ENCODE measurements at places on chromosomes 3 and 15.
A peak's percentile ranks its signal among the peaks of the same experiment; 100 is the strongest.

GRCh38 chr15:65646486-65646885 is 24.7 kb downstream of the SLC24A1 start:
- DNase-seq, result no peak

GRCh38 chr3:154130540-154130939 is 9.3 kb downstream of the ARHGEF26 start:
- no peak for DNase-seq

GRCh38 chr3:4841225-4841624 is 138.0 kb upstream of the BHLHE40 start:
- no peak for DNase-seq

GRCh38 chr15:101579631-101580163 is 72.5 kb downstream of the TM2D3 start:
- DNase-seq, result no peak

DNA sequence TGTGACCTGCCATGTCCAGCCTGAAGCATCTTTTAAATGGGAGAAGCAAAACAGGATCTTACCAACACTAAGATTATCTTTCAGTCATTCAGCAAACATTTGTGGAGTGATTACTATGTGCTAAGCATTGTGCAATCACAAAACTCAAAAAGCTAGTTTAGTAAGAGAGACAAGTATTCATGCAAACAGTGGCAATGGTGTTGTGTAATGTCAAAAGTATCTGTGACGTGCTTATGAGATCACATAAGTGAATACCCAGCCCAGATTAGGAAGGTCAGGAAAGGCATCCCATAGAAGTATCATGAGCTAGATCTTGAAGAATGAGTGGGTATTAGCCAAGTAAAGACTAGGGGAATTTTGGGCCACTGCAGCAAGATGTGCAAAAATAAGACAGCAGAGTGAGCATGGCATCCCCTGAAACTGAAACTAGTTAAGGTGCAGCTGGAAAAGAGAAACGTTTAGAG is 32.1 kb downstream of the SEC62 start:
- DNase-seq, result no peak

- no peak for DNase-seq
These were observed 176.3 kb downstream of the ZMAT3 start for GRCh38 chr3:178895178-178895789.

DNA sequence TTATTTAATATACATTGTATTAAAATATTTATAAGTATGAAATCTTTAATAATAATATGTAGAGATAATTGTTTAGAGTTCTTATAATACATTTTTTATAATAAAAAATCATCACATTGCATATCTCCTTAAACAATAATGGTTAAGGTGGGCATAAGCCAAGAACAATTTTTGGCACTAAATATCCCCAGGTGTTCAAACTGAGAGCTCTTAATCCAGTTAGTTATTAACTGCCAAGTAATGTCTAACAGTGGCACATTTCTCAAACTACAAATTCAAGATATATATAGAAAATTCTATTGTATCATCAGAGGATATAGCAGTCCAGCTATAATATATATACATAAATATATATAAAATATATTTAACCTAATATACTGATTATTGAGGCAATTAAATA is 680.8 kb downstream of the SI start:
- DNase-seq, result no peak

DNA sequence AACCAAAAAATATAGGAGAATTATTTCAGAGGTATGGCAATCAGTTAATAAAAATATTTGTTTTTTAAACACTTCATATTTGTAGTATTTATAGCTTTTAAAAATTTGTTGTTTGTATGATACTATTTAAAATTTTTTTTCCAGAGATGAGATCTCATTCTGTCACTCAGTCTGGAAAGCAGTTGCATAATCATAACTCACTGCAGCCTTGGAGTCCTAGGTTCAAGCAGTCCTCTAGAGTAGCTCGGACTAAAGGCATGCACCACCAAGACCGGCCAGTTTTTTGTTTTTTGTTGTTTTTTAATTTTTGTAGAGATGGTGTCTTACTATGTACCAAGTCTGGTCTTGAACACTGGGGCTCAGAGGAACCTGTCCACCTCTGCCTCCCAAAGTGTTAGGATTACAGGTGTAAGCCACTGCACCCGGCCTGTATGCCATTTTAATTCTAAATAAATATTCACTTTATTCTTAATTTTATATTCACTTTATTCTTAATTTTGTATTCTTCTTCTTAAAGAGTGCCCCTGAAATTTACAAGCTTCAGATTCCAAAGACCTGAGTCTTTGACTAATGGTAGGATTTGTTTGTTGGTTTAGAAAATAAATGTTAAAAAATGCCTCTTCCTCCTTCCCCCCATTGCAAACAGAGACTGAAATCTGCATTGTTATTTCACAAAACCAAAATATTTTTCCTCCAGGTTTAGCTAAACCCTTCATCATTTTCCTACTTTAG is 9.4 kb downstream of the TGFBR2 start:
- DNase-seq, result no peak

- DNase-seq, result no peak
These were observed 23.6 kb downstream of the SERPINI2 start for GRCh38 chr3:167450195-167450594.

DNA sequence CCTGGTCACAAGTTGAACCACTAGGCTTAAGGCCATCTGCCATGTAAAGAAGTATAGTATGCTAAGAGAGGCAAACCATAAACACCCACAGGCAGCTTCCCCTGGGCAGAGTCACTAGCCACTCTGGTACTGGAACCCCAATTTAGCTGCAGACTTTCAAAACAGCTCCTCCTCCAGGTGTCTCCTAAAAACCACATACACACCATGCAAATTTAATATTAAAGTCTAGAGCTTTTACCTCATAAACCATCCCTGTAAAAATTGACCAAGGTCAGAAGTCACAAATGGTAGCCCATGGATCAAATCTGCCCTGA is 99.1 kb upstream of the STT3B start:
- no peak for DNase-seq

GRCh38 chr15:27486051-27486450 is 515.1 kb downstream of the GABRG3 start:
- DNase-seq, result no peak

- DNase-seq, result no peak
These were observed 2.7 kb downstream of the SST start for GRCh38 chr3:187667526-187667925.

- no peak for DNase-seq
These were observed 29.7 kb downstream of the ZBBX start for GRCh38 chr3:167350245-167350862.

DNA sequence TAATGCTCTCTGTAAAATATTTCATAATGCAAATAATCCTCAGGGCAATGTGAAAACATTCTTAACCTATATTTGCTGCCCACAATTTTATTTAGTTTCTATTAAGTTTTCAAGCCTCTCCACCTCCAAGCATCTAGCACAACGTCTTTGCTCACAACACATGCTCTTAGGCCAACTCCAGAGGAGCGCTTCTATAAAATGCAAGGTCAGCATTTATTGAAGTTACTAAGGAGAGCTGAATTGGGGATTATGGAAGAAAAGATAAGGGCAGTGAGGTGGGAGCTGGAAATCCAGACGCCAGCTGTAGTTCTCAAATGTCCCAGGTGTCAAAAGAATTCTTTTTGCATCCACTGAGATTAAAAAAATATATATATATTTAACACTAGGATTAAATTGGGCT is 996 bp downstream of the RABL3 start:
- no peak for DNase-seq

GRCh38 chr3:8519774-8520448 is 18.3 kb downstream of the LMCD1 start:
- DNase-seq, result no peak

DNA sequence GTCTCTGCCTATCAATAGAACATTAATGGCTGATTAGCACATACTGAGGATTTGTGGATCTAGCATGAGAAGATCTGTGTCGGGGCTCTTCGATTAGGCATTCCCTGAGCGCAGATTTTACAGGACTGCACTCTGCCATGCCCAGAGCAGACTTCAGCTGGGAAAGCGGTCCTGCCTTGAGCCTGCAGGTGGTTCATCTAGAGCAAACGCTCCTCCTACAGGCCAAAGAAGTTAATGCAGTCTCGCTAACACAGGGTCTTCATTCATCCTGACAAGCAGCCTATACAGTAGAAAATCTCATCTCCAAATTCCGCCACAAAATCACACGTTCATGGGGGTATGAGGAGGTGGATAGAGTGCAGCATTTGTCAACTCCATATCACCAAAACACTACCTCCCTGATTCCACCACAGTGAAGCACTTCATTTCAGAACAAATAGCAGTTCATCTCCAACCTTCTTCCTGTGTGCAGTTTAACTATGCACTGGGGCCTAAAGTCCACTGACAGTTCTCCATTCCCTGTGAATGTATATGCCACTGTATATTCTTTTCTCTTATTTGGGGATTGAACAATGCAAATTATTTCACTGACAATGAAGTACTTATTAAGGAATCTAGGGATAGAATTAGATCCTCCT is 405.8 kb downstream of the IGSF11 start:
- peak; percentile 58 for DNase-seq

DNA sequence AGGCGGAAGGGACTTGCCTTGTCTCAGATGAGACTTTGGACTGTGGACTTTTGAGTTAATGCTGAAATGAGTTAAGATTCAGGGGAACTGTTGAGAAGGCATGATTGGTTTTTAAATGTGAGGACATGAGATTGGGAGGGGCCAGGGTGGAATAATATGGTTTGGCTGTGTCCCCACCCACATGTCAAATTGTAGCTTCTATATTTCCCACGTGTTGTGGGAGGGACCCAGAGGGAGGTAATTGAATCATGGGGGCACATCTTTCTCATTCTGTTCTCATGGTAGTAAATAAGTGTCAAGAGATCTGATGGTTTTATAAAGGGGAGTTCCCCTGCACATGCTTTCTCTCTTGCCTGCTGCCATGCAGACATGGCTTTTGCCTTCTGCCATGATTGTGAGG is 89.2 kb downstream of the CGGBP1 start:
- no peak for DNase-seq

DNA sequence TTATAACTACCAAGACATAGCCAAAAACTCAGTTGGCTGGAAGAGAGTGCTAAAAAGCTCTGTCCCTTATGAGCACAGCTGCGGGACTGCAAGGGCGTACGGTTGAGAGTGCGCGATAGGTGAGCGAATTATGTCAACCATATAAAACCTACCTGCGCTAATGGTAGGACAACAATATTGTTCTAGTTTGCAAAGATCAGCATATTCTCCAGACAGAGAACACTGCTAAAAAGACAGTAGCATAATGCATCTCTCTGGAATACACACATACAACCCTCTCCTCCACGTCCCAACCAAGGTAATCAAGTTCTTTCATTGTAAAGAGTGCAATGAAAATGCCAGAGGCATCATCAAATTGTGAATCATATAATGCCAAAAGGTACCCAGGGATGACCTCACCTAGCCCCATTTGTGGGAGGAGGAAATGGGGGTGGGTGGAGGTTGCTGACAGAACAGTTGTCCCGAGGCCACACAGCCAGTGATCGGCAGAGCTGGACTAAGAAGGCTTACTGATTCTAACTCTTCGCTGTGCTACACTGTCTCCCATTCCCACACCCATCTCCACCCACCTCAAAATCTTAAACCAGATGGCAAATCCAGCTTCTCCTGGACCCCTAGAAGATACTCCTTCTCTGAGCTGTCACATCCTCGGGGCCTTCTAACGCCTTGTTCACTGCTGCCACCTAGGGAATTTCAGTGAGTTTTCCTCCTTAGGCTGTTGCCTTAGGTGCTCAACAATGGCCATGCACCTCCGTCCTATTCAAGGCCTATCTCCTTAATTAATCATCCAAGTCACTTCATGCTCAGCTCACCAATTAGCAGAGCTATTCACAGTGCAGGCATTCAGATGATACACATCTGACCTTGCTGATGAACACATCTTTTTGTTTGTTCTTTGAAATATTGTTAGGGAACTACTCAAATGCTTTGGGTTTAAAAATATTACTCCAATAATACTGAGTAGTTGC is 60.7 kb downstream of the RPL22L1 start:
- peak; percentile 39 for DNase-seq

DNA sequence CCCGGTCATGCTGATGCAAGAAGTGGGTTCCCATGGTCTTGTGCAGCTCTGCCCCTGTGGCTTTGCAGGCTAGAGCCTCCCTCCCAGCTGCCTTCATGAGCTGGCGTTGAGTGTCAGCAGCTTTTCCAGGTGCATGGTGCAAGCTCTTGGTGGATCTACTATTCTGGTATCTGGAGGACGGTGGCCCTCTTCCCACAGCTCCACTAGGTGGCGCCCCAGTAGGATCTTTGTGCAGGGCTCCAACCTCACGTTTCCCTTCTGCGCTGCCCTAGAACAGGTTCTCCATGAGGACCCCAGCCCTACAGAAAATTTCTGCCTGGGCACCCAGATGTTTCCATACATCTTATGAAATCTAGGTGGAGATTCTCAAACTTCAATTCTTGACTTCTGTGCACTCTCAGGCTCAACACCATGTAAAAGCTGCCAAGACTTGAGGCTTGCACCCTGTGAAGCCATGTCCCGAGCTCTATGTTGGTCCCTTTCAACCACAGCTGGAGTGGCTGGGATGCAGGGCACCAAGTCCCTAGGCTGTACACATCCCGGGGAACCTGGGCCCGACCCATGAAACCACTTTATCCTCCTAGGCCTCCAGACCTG is 238.4 kb upstream of the MDFIC2 start:
- DNase-seq, result no peak

GRCh38 chr3:193798051-193798450 is 205.0 kb downstream of the OPA1 start:
- no peak for DNase-seq

- no peak for DNase-seq
These were observed 463.1 kb upstream of the GOLIM4 start for GRCh38 chr3:168558728-168559411.

GRCh38 chr15:90264671-90265070 is 801 bp upstream of the NGRN start:
- DNase-seq, result peak; percentile 20

- DNase-seq, result no peak
These were observed 200.3 kb upstream of the IL12A start for GRCh38 chr3:159788291-159788690.

GRCh38 chr15:66107070-66107469 is 146.5 kb downstream of the MEGF11 start:
- no peak for DNase-seq

GRCh38 chr15:62566248-62566647 is 401.2 kb upstream of the C2CD4B start:
- no peak for DNase-seq

- DNase-seq, result no peak
These were observed 63.4 kb upstream of the C15orf39 start for GRCh38 chr15:75138016-75138999.

DNA sequence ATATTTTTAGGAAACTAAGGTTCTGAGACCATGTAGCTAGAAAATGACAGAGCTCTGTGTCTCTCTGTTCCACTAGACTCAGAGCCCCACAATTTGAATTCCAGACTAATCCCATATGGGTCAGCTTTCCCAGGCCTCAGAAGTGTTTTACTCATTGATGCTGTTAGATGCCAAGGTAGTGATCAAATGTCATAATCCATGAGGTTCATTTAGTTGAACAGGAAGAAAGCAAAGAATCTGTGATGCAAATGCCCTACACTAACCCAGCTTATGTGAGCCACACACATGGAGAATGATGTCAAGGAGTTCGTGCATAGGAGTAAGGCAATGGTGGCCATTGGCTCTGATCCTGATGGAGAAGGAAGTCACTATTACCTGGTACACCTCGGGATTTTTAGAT is 363.4 kb upstream of the RARB start:
- no peak for DNase-seq
